SJCRH30 (cell line): ENCODE measurements at places on chromosomes 4 and X. TPM values are rescaled to one million over a fixed set of nuclear protein-coding genes. Genes with fewer than 3 reads are reported as not detected.

Gene XPNPEP2
- 0.14 and 0.25 TPM in 2 replicates for total RNA-seq

DNA sequence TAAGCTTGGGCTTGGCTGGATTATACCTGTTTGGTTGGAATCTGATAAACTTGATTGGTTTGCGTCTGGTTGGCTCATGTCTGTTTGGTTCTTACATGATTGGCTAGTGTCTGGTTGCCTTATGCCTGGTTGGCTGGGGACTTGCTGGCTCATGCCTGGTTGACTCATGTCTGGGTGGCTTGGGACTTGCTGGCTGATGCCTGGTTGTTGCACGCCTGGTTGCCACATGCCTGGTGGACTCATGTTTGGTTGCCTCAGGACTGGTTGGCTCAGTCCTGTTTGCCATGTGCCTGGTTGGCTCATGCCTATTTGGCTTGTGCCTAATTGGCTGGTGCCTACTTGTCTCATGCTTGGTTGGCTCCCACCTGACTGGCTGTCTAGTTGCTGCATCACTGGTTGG is 104.5 kb downstream of the APOOL start:
- no peak for DNase-seq

Gene F8A1
- 4.6 and 5.2 TPM in 2 replicates for total RNA-seq

DNA sequence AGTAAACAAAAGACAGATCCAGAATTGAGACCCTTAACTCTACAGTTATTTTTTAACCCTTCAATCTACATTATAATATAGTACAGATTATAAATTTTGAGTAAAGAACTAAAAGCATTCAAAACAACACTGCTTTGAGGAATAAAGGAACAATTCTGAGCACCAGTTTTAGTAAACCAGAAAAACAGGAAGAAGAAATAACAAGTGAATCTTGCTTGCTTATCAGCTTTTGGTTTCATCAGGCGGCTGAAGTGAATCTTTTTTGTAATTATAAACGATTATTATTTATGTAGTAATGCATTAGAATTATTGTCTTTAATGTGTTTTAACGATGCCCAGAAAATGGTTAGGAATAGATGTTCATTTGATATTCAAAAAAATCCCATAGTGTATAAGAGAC is 305.4 kb downstream of the ARAP2 start:
- DNase-seq, result no peak

- DNase-seq, result no peak
Observed at GRCh38 chrX:119423631-119424030, 24.5 kb downstream of the SLC25A43 start.

Gene SPRY1
- 38.5 and 42.6 TPM in 2 replicates for total RNA-seq

DNA sequence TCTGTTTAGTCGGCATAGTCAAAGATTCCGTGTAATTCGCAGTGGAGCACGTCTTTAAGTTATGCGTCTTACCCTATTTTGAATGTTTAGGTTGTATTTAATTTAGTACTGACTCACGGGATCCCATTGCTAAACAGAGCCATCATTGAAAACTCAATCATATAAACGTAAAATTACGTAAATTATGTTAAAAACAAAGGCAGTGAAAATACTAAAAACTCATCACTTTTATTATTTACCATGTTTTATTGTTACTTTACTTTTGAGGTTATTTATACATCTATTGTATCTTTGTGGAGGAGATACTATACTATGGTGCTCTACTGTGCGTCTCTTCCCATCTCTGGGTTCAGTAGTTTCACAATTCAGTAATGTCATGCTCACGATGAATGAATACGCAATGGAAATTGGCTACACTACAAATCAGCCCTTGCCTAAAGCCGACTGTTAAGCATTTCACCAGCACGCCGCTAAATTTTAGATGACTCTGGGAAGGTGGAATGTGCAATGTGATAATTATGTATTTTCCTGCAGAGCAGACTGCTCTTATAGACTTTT is 944 bp downstream of the FUNDC2 start:
- peak; percentile 31 for DNase-seq

Gene KIAA1210
- total RNA-seq, result not detected in 2 replicates

DNA sequence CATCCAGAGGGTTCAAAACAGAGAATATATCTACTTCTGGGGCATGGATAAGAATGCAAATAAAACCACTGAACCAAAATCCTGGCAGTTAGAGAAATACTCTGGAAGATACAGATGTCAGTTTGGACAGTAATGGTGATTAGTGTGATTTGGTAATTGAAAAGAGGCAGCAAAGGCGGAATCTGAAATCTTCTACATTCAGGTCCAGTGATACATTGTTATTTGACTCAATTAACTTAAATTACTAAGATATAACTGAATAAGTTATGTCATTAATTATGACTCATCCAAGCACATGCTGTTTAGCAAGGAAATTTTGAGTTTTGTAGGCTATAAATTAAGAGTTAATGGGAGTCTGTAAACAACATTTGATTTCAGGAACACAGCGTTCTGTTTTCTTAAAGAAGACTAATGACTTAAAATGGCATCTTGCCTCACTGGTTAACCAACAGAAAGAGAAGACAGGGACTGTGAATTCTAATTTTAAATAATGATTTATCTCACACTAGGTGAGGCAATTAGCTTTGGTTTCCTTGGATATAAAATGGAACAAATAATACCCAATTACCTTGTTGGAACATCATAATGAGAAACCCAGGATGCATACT is 937.1 kb downstream of the PDHA2 start:
- DNase-seq, result no peak

Gene LRP2BP
- 0.16 and 0.56 TPM in 2 replicates for total RNA-seq

DNA sequence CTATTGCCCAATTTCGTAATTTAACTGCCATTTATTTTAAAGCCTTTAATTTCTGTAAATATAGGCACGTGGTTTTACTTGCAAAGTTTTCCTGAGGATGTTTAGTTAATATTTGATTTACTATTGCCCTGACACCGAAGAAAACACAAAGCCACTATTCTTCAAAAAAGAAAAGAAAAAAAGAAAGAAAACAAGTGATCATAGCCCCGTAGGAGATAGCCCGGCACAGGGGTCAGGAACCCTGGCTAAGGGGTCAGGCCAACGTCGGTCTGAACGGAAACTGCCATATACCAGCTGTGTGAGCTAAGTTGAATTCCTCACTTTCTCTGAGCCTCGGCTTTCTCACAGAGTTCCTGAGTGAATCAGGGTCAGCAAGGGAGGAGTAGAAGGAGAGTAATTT is 17.7 kb upstream of the LAMP2 start:
- no peak for DNase-seq

GRCh38 chr4:101970547-101971155 is 180.1 kb downstream of the BANK1 start:
- DNase-seq, result no peak

- DNase-seq, result no peak
Observed at GRCh38 chrX:12581546-12581945, 209.7 kb upstream of the PRPS2 start.

DNA sequence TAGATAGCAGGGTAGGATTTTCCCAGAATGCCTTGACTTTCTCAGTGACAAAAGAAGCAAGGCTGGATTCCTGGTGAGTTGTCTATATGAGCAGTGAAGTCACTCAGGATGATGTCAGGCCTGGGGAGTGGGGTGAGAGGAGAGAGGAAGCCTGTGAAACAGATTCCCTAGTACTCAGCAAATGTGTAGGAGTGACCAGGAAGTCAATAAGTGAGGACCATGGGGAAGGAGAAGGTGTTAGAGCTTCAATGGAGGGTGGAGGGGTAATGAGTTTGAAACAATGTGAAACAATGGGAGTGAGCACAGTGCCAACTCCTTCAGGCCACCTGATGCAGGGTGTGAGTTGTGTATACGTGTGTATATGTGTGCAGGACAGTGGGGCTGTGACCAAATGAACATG is 2.4 kb upstream of the SLC9A6 start:
- no peak for DNase-seq

Gene SPANXN5
- total RNA-seq, result not detected in 2 replicates

Gene MXRA5
- 49.6 and 52.0 TPM in 2 replicates for total RNA-seq

GRCh38 chr4:113179996-113180395 is 130.5 kb downstream of the ANK2 start:
- no peak for DNase-seq

Gene HSFX2
- not detected in 2 replicates for total RNA-seq

DNA sequence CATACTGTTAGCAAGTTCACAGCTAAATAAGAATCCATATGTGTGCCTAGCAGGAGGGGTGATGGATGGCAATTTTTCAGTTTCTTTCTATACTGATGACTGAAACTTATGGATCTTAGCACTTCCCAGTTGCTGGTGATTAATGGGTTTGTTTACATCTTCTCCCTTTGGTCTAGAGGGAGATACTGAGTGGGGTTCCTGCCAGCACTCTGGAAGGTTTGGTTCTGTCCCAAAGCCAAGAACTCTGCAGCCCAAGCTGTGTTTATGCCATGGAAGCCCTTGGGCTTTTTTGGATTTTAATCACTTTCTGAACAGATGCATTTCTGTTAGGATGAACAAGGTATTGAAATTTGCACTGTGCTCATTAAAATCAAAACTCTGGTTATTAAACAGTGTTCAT is 43.5 kb downstream of the DDIT4L start:
- DNase-seq, result no peak

DNA sequence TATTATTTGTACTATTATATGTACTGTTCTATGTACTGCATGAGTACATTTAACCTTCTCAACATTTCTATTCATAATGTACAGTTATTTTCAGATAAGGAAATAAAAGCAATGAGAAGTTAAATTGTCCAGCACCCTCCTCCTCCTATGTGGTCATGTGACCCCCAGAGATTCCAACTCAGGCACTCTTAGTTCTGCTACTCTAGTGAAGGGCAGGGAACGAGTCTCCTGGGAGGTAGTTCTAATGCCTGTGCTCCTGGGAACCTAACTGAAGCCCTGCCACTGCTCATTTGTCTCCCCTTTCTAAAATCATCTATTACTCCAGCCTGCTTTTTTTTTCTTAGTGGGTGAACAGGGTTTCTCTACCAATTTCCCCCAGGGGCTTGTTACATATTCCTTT is 105.9 kb upstream of the GPRIN3 start:
- DNase-seq, result no peak

Gene SORBS2
- not detected in 2 replicates for total RNA-seq

DNA sequence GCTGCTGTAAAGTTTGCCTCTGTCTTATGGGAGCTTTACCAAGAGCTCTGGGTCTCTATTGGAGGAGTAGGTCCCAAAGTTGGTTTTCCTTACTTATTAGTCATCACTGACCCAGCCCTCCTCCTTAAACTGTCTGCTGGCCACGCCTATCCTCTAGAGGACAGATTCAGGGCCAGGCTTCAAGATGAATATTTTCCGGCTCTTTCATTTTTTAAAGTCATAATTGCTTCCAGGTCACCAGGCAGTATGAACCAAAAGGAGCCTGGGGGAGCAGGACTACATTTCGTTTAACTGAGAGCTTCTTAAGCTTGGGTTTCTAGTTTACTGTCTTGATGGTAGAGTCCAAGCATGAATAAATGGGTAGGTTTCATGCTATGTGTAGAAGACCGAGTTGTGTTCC is 13.7 kb downstream of the BCORL1 start:
- no peak for DNase-seq

DNA sequence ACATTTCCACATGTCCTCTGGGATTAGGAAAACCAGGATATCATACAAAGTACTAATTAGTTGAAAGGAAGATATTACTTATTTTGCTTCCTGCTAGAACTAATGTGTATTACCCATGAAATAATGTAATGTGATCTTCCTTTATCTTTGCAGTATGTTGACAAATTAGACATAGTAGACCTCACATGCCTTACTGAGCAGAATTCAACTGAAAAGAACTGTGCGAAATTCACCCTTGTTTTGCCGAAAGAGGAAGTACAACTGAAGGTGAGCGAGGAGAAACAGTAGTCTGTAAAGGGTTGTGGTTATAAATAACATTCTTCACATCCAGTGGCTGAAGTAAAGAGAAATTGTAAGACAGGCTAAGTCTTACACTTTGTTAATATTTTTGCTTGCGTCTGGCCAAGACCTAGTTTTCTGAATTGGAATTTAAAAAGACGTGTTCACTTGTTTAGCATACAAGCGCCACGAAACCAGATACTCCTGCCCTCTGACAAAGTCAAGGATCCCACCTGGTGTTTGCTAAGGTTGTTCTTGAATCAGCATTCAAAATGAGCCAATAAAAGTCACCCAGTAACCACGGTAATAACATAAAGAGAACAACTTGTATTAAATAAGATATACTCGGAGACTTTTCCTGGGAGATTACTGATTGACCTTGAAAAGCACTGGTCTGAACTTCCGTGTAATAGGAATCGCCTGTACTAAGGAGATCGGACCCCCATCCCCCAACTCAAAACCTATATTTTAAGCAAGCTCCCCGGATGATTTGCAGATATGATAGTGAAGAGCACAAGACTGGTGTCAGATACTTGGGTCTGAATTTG is 16.9 kb downstream of the STAP1 start:
- peak; percentile 13 for DNase-seq

Gene BEND4
- total RNA-seq, result 0.13 and 0.18 TPM in 2 replicates

Gene GAGE1
- total RNA-seq, result not detected in 2 replicates

- no peak for DNase-seq
Observed at GRCh38 chr4:89447543-89447942, 139.9 kb upstream of the GPRIN3 start.

Gene VCX3A
- total RNA-seq, result not detected in 2 replicates

DNA sequence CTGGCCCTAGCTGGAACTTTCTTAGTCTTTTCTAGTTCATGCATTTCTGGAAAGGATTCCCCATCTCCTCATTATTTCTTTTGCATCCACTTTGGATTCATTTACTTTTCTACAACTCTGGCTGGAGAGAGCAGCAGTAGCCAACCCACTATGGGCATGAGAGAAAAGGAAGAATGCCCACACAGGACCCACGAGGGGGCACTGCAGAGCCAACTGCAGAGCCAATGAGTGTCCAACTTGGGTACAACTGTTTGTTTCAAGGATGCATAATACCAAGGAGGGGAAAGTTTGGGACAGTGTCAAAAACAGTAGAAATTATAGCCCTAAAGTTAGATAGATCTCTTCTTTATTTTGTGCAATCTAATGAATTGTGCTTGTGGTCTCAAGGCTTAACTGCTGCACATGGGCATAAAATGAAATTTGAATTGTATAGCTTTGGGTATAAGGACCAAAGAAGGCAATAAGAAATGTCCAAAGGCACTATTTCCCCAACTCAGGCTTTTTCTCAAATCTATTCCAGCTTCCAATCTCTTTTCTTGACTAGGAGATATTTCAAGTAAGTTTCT is 230.6 kb downstream of the NSUN7 start:
- DNase-seq, result no peak

DNA sequence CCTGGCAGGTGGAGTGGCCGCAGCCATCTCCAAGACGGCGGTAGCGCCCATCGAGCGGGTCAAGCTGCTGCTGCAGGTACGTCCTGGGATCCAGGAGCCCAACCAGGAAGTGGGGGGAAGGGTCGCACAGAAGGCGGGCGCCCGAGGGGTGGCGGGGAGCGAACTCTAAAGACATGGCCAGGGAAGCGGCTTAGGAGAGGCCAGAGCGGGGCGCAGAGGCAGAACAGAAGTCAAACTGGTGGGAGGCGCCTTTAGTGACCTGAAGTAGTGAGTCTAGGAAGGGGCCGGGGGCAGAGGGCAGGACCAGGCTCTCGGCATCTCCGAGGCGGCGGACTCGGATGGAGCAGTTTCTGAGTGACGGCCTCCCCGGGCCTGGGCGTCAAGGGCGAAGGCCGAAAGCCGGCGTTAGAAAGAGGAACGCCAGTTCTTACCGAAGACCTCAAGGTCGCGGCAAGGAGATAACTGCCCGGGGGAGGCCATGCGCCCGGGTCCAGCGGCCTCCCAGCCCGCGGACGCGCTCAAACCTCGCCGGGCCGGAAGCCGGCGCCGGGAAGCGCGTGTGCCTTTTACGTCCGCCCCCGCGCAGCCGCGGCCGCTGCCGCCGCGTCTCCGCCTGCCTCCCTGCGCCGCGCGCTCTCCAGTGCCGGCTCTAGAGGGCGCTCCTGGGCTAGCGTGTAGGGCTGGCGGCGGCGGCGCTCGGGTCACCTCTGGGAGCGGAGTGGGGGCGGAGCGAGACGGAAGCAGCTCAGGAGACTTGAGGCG is 488 bp downstream of the SLC25A5 start:
- peak; percentile 93 for DNase-seq

Gene SLC2A9
- 0.08 TPM in 1 of 2 replicates, not detected in the other for total RNA-seq
